HCT116 (cell line): ENCODE measurements at places on chromosomes 6 and 20. TPM values are rescaled to one million over a fixed set of nuclear protein-coding genes. Genes with fewer than 3 reads are reported as not detected.

Gene LST1
- 0.69 TPM for total RNA-seq

Gene MCHR2
- not detected for total RNA-seq

GRCh38 chr6:84415517-84415916, 188.1 kb upstream of the CEP162 start:
- H3K36me3 ChIP-seq, result no peaks in the 10 kb centered on the region
- H3K4me1 ChIP-seq, result no peaks in the 10 kb centered on the region
- H3K27ac ChIP-seq, result no peak overlapping the region

GRCh38 chr6:118913161-118913560, 19.2 kb downstream of the ASF1A start:
- peaks cover 27% of the 10 kb centered on the region for H3K36me3 ChIP-seq
- no peak overlapping the region for H3K27ac ChIP-seq
- no peak overlapping the region for H3K4me3 ChIP-seq

GRCh38 chr20:18412221-18412901, 54.5 kb downstream of the DZANK1 start:
- no peak overlapping the region for H3K4me3 ChIP-seq
- no peaks in the 10 kb centered on the region for H3K36me3 ChIP-seq
- H3K27ac ChIP-seq, result no peak overlapping the region
- H3K4me1 ChIP-seq, result no peaks in the 10 kb centered on the region
- DNase-seq, result no peak
- no peaks in the 10 kb centered on the region for H3K27me3 ChIP-seq

DNA sequence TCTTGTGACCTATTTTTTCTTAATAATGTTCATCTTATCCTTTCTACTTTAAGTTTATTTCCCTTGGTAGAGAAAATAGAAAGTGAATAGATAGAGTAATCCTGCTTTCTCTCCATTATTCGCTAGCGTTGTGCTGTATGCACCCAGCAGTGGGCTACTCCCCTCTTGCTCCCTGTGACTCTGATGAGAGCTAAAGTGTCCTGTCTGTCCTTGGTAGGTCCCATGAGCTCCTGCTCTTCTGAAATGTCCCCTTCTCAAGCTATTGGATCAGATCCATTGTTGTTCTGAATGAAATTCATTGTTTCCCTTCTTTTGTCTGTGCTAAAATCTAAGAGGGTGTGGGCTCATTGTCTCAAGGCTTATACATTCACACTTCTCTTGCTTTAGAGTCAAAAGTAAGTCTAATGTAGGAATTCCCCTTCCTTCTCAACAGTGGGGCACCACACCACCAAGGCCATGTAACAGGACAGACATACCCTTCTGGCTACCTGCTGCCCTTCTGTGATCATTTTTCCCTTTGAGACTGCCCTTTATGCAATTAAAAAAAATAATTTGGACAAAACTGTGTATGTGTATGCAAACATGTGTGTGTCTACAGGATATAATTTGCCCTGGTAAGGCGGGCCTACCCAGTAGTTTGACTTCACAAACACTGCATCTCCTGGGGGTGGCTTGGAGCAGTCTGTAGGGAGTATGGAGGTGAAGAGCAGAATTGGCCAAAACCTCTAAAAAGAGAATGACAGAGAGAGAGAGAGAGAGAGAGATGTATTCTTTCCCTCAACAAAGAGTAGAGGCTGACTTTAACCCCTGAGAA, 167.0 kb upstream of the MYLIP start:
- no peak for DNase-seq
- no peak overlapping the region for H3K27ac ChIP-seq
- H3K27me3 ChIP-seq, result no peaks in the 10 kb centered on the region

Gene MLIP
- 0.59 TPM for total RNA-seq

DNA sequence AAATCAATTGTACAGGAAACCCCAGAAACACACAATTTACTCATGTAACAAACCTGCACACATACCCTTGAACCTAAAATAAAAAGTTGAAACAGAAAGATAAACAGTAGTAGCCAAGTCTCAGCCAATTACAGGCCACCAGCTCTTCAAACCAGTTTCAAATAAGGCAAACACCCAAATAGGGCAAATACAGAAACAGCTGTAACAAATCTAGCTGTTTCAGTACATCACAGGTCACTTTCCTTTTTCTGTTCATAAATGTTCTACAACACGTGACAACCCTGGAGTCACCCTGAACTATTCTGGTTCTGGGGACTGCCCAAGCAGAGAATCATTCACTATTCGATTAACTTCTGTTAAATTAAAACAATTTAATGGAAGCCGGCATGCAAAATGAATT, 329.0 kb downstream of the GJA1 start:
- no peaks in the 10 kb centered on the region for H3K36me3 ChIP-seq
- H3K27ac ChIP-seq, result no peak overlapping the region
- H3K4me1 ChIP-seq, result no peaks in the 10 kb centered on the region
- no peaks in the 10 kb centered on the region for H3K27me3 ChIP-seq
- no peak overlapping the region for H3K4me3 ChIP-seq
- DNase-seq, result no peak

DNA sequence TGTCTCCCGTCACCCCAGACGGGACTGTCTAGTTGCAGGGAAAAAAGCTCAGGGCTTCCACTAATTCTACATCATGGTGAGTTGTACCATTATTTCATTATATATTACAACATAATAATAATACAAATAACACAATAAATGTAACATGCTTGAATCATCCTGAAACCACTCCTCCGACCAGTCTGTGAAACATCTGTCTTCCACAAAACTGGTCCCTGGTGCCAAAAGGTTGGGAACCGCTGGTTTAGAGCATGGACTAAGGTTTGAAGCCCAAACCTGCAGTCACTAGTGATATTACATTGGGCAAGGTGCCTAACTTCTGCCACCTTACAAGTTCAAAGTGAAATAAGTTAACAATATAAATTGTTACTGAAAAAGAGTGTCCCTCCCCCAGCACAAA, 175.7 kb downstream of the PDE10A start:
- no peaks in the 10 kb centered on the region for H3K36me3 ChIP-seq
- no peak for DNase-seq
- no peak overlapping the region for H3K4me3 ChIP-seq
- no peak overlapping the region for H3K27ac ChIP-seq
- no peaks in the 10 kb centered on the region for H3K27me3 ChIP-seq
- no peaks in the 10 kb centered on the region for H3K4me1 ChIP-seq

Gene ZBTB46
- total RNA-seq, result 10.7 TPM

DNA sequence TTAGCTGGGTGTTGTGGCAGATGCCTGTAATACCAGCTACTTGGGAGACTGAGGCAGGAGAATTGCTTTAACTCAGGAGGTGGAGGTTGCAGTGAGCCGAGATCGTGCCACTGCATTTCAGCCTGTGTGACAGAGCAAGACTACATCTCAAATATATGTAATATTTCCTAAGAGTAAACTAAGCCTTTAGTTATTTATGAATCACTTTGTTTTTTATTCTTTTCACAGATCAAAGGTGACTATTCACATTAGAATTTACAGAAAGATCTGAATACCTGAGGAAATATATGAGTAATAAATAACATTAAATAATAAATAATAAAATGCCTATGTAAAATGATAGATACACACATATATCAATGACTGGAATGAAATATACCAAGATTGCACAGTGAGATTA, 630.8 kb upstream of the IMPG1 start:
- H3K27me3 ChIP-seq, result no peaks in the 10 kb centered on the region
- no peak overlapping the region for H3K4me3 ChIP-seq
- H3K36me3 ChIP-seq, result no peaks in the 10 kb centered on the region
- no peaks in the 10 kb centered on the region for H3K4me1 ChIP-seq
- H3K27ac ChIP-seq, result no peak overlapping the region

DNA sequence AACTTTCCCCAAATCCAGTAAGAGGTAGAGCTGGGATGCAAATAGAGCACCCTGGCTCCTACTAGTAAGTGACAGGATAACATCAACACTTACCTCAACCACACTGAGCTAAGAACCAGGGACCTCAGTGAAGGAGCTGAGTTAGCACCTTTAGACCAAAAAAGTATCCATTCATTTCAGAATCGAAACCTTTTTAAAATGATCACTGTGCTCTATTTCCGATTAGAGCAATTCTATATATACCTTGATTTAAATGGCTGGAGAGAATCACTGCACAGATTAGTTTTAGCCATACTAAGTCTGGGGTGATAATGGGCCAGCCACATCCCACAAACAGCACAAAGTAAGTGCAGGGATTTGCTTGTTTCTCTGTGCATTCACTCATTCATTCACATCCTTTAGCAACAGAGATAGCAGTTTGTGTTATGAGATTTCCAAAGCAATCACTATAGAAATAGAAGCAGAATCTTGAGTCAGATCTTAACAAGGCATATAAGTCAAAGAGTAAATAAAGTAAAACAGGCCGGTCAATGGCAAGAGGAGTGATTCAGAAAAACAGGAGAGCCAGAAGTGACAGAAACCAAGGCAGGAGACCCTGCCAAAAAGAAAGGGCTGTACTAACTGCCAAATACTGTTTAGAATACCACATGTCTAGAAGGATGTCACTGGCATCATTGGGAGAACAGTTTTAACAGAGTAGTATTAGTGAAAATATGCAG, 136.3 kb downstream of the KIF13A start:
- no peak for DNase-seq
- no peak overlapping the region for H3K4me3 ChIP-seq
- no peaks in the 10 kb centered on the region for H3K27me3 ChIP-seq
- no peak overlapping the region for H3K27ac ChIP-seq
- H3K4me1 ChIP-seq, result no peaks in the 10 kb centered on the region
- H3K36me3 ChIP-seq, result no peaks in the 10 kb centered on the region

Gene MAK
- total RNA-seq, result 0.22 TPM

- H3K4me3 ChIP-seq, result no peak overlapping the region
- DNase-seq, result no peak
- H3K27ac ChIP-seq, result no peak overlapping the region
Measured at GRCh38 chr6:159074876-159075275, 30.1 kb upstream of the TAGAP start.

DNA sequence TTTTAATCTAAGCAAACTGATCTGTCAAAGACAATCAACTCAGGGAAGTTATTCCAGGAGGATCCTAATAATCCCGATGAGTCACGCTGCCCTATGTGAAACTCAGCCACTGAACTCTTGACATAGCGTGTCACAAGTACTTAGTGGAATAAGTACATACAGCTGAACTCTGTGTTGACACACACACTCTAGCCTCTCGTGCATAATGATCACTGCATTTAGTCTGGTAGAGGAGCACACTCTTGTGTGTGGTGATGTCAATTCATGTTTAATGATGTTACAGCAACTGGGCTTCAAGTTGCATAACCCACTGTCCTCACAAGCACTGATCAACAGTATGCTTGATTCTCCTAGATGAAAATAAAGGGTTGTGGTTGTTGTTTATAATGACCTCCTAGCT, 148.3 kb downstream of the HACE1 start:
- H3K27ac ChIP-seq, result no peak overlapping the region
- peaks cover 7% of the 10 kb centered on the region; the same call in 1 of the 2 replicates for H3K4me1 ChIP-seq
- DNase-seq, result no peak
- no peak overlapping the region for H3K4me3 ChIP-seq

GRCh38 chr6:77034161-77034560, 429.1 kb downstream of the HTR1B start:
- H3K4me1 ChIP-seq, result peaks cover 7% of the 10 kb centered on the region
- H3K4me3 ChIP-seq, result no peak overlapping the region
- no peaks in the 10 kb centered on the region for H3K27me3 ChIP-seq
- DNase-seq, result no peak
- no peaks in the 10 kb centered on the region for H3K36me3 ChIP-seq

DNA sequence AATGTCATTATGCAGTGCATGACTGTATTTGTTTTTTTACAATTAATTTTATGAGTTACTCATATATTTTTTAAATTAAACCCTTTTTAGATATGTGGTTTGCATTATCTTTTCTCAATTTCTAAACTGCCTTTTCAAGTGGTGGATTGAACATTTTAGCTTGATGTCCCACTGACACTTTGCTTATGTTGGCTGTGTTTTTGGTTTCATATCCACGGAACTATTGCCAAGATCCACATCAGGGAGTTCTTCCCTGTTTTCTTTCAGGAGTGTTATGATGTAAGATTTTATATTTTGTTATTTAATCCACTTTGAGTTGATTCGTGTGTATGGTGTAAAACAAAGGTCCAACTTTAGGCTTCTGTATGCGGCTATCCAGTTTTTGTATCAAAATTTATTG, 1144.9 kb upstream of the EYS start:
- DNase-seq, result no peak
- H3K27me3 ChIP-seq, result no peaks in the 10 kb centered on the region
- H3K4me1 ChIP-seq, result no peaks in the 10 kb centered on the region
- H3K27ac ChIP-seq, result no peak overlapping the region
- H3K36me3 ChIP-seq, result no peaks in the 10 kb centered on the region

GRCh38 chr6:10576226-10576625, 55.1 kb downstream of the GCNT2 start:
- no peak overlapping the region for H3K27ac ChIP-seq
- H3K27me3 ChIP-seq, result no peaks in the 10 kb centered on the region
- peaks cover 3% of the 10 kb centered on the region; the same call in 1 of the 2 replicates for H3K4me1 ChIP-seq

- no peak overlapping the region for H3K27ac ChIP-seq
- H3K4me3 ChIP-seq, result no peak overlapping the region
- no peaks in the 10 kb centered on the region for H3K4me1 ChIP-seq
- H3K27me3 ChIP-seq, result no peaks in the 10 kb centered on the region
Measured at GRCh38 chr6:47360388-47360787, 50.7 kb upstream of the TNFRSF21 start.

- no peak overlapping the region for H3K27ac ChIP-seq
- H3K4me1 ChIP-seq, result peaks cover 3% of the 10 kb centered on the region; the same call in 1 of the 2 replicates
- no peaks in the 10 kb centered on the region for H3K36me3 ChIP-seq
- no peak for DNase-seq
- no peaks in the 10 kb centered on the region for H3K27me3 ChIP-seq
Measured at GRCh38 chr6:134358320-134358719, 40.4 kb upstream of the SGK1 start.

DNA sequence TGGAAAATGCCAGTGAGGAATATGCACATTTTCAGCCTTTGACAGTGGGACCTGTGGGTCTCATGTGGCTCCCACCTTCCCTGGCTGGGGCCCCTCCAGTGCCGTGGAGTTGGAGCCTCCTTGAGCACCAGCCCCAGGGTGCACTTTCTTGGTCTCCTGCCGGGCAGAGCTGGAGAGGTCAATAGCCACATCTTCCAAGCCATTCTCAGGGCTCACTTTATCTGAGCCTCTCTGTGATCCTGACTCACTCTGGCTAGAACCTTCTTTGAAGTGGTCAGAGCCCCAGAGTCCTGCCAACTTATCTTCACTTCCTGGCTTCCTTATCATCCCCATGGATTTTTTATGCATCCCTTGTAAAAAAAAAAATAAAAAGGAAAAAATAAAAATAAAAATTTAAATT, 5.7 kb downstream of the VSX1 start:
- H3K36me3 ChIP-seq, result no peaks in the 10 kb centered on the region
- H3K4me3 ChIP-seq, result no peak overlapping the region
- H3K4me1 ChIP-seq, result peaks cover 23% of the 10 kb centered on the region
- H3K27ac ChIP-seq, result no peak overlapping the region

DNA sequence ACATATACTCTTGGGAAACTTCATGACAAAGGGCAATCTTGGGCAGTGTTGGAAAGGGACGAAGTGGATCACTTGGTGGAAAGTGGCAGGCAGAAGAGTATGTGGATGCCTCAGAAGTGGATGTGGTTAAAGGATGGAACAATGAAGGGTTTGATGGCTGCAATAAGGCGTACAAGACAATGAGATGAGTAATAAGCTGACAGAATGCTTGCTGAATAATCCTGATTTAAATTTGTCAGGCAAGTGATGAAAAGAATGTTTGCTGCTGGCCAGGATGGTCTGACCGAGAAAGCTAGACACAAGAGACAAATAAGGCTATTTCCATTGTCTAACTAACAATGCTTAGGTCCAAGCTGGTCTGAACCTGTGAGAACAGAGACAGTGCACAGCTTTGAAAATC, 61.6 kb upstream of the CEP85L start:
- DNase-seq, result no peak
- H3K4me1 ChIP-seq, result no peaks in the 10 kb centered on the region
- no peaks in the 10 kb centered on the region for H3K36me3 ChIP-seq
- no peaks in the 10 kb centered on the region for H3K27me3 ChIP-seq
- H3K4me3 ChIP-seq, result no peak overlapping the region
